Activated T-cell treated with anti-CD3 and anti-CD28 coated beads, Interleukin-2, amount 50 U/mL, for 48 hours (primary cell): ENCODE measurements at places on chromosomes 11 and 22.

GRCh38 chr11:2147391-2147790 lies 8.2 kb upstream of the IGF2 start:
- no peak for DNase-seq

DNA sequence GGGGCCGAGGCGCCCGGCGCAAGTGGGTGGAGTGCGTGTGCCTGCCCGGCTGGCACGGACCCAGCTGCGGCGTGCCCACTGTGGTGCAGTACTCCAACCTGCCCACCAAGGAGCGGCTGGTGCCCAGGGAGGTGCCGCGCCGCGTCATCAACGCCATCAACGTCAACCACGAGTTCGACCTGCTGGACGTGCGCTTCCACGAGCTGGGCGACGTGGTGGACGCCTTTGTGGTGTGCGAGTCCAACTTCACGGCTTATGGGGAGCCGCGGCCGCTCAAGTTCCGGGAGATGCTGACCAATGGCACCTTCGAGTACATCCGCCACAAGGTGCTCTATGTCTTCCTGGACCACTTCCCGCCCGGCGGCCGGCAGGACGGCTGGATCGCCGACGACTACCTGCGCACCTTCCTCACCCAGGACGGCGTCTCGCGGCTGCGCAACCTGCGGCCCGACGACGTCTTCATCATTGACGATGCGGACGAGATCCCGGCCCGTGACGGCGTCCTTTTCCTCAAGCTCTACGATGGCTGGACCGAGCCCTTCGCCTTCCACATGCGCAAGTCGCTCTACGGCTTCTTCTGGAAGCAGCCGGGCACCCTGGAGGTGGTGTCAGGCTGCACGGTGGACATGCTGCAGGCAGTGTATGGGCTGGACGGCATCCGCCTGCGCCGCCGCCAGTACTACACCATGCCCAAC lies 14.1 kb upstream of the MIEF1 start:
- no peak for DNase-seq

DNA sequence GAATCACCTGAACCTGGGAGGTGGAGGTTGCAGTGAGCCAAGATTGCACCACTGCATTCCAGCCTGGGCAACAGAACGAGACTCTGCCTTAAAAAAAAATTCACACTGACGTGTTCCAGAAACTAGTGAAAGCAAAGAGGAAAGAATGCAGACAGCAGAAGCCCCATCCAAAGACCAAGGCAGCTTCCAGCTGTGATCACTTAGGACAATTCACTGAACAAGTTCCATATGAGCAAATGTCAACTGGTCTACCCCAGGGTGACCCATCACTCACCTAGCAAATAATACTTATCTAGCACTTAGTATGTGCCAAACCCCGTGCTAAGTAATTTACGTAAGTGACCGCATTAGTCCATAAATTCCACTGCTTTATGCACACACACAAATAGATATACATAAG lies 138.9 kb downstream of the LARGE1 start:
- DNase-seq: no peak

GRCh38 chr22:19873138-19873959 lies 18.7 kb upstream of the GNB1L start:
- DNase-seq: no peak

DNA sequence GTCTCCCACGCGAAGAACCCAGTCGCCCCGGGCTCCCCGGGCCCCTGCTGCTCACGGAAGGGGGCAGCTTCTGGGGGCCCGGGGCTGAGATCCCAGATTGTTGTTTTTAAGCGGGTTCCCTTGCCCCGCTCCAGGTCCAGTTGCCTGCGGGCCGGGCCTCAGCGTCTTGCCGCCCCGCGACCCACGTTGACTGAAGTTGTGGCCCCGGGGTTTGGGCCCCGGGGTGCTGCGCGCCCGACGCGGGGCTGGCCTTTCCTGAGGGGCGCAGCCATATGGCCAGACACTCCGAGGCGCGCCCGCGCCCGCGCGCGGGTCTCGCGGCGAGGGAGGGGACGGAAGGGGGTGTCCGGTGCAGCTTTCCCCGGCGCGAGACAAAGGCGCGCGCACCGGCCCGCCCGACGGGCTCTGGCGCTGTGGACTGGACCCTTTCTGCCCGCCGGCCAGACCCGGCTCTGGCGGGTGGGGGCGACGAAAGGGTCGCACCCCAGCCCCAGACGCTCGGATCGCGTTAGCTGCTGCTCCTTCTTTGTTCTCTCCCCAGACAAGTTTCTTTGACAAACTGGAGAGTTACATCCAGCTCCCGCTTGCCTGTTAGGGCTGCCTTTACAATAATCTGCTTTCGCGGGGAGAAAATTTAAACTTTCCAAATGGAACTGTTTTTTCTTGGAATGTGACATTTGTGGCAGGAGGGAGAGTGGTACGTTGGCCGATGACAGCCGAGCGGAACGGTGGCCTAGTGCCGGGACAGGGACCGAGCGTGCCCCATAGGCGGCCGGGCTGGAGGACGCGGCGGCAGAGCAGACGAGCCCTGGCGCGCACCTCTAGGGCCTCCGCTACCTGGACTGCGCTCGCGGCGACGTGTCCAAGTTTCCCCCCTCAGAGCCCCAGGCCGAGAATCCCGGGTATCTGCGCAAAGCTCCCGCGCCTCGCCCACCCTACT lies 716 bp downstream of the AMOTL1 start:
- peak; percentile 32 for DNase-seq
